ENCODE measurements at places on chromosomes 12 and 14.
A peak's percentile ranks its signal among the peaks of the same experiment; 100 is the strongest.

DNA sequence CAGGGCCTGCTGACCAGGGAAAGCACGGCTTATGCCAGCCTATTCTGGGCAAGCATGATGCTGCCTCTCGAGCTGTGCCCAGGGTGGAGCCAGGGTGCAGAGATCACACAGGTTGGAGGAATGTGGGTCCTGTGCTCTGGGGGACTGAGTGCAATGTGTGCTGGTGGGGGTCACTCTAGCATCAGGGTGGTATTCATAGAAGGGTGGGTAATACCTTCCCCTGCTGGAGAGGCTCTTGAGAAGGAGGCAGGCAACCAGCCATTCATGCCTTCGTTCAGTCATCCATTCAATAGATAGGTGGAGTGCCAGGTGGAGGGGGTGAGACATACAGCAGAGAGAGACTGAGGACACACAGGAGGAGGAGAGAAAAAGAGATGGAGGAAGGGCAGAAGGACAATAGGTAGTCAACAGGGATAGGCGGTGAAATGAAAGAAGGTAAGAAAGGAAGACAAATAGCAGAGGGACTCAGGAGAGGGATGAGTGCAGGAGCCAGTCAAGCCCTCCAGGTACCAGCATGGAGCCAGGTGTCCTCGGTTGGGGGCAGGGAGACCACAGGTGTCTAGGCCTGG is 5.2 kb upstream of the ZNF385A start:
- DNase-seq: no peak

GRCh38 chr14:36238666-36239363 is 62.3 kb upstream of the PTCSC3 start:
- peak; percentile 69 for DNase-seq

DNA sequence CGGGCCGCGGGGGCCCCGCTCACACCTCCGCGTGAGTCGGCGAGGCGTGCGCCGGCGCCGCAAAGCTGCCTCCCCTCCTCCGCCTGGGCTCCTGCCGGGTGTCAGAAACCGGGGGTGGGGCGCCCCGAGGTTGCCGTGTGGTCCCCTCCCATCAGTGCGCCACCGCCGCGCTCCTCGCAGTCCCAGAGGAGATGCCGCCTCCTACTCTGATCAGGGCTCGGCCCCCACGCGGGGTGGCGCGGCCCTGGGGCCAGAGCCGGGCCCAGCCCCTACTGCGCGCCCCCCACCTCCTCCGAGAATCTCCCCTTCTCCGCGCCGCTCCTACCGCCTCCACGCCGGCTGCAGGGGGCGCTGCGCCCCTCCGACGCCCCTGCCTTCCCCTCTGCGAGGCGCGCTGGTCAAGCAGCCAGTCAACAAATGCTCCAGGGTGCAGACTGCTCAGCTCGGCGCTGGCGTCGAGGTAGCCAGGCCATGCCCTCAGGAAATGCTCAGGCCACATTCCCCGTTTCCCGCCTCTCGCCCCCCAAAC is 467 bp upstream of the JAG2 start:
- no peak for DNase-seq

GRCh38 chr12:98419795-98420404 is 95.5 kb upstream of the TMPO start:
- no peak for DNase-seq

GRCh38 chr14:100065942-100066574 is 836 bp downstream of the EVL start:
- no peak for DNase-seq

GRCh38 chr14:33590891-33591630 is 359.8 kb downstream of the EGLN3 start:
- peak; percentile 33 for DNase-seq

- DNase-seq: no peak
Observed at GRCh38 chr14:36515896-36516718, 3.9 kb downstream of the NKX2-1 start.

GRCh38 chr12:85190728-85191127 is 89.3 kb upstream of the ALX1 start:
- DNase-seq: no peak

DNA sequence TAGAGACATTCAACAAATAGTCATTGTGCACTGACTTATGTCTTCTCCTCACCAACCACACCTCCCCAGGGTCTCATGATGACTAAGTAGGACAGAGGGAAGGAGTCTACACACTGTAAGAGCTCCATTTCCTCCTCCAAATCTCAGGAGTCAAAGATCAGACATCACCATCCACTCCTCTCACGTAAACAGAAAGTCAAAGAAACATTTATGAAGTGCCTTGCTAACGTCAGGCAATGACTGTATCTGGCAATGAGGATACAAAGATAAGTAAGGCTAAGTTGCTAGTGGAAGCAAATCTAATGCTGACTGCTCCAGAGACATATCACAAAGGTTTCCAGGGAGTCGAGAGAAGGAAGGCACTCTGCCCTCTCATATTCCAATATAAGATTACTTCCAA is 88.9 kb downstream of the SLC2A13 start:
- peak; percentile 40 for DNase-seq

DNA sequence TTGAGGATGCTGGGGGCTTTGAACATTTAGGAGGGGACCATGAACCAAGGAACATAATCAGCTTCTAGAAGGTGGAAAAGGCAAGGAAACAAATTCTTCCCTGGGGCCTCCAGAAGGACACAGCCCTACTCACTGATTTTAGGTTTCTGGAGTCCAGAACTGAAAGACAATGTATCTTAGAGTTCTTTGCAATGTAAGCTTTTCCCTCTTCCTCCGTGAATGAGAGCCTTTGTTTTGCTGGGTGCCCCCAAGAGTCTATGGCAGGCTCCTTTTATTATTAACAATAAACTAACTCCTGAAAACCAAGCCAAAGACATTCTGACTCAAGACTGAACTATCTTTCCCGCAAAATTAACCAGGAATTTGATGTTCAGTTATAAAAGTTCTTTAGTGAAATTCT is 204.1 kb downstream of the STXBP6 start:
- DNase-seq: no peak

DNA sequence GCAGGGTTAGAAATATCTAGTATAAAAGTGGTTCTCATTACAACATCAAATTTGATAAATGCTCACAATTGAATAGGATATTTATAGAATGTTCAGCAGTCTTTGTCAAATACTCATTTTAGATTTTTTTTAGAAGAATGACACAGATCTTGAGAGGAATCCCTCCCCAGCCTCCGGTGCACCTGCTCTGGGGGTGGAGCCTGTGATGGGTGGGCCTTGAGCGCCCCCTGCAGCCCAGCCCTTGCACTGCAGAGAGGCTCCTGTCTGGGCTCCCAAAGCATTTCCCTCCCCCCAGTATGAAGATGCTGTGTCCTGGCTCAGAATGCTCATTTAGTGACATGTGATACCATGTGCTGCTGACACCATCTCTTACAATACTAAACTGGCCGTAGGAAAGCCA is 792.3 kb downstream of the TMEM121 start:
- no peak for DNase-seq

- no peak for DNase-seq
Observed at GRCh38 chr14:71136386-71137060, 229.3 kb downstream of the PCNX1 start.

- no peak for DNase-seq
Observed at GRCh38 chr12:12221560-12221959, 45.3 kb downstream of the LRP6 start.

DNA sequence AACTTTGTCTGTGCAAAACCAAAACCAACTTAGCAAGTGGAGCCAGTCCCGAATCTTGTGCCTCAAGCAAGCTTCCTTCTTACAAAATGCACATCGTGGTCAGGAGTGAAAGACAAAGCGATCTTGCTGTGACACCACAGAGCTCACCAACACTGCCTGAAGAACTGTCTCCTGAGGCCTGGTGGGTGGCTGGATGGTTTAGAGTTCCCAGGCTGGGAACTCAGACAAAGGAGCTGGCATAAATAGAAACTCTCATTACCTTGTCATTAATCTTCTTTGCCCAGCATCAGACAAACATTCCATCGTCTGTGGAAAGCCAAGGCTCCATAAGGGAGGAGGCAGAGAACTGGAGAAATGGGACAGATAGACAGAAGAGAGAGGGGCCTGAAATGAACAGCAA is 144.8 kb downstream of the KCNA5 start:
- DNase-seq: no peak

All from iris pigment epithelial cell (primary cell).